Stimulated activated CD8-positive, alpha-beta memory T cell treated with anti-CD3 and anti-CD28 coated beads, Interleukin-4, amount 100 ng/mL, for 4 hours (primary cell): ENCODE measurements at places on chromosomes 6 and 20.

GRCh38 chr6:36377594-36377993, 9.9 kb downstream of the ETV7 start:
- DNase-seq = no peak

- DNase-seq = no peak
Measured at GRCh38 chr20:64246616-64247306, 8.8 kb upstream of the PCMTD2 start.

DNA sequence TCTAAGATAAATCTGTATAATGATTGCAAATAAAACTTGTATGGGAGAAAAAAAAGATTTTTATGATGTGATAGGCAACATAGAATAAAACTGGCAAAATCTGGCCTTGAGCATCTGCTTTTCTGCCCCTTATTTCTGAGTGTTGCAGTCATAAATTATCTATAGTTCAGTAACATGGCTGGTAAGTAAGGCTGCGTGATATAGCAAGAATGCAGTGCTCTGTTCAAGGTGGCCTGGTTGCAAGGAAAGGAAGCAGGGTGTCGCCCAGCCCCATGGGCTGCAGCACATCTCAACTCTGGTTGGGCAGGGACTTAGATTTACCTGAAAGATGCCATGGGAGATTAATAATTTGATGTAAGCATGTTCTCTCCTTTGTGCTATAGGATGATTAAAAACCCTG, 579.5 kb downstream of the LMBRD1 start:
- no peak for DNase-seq

DNA sequence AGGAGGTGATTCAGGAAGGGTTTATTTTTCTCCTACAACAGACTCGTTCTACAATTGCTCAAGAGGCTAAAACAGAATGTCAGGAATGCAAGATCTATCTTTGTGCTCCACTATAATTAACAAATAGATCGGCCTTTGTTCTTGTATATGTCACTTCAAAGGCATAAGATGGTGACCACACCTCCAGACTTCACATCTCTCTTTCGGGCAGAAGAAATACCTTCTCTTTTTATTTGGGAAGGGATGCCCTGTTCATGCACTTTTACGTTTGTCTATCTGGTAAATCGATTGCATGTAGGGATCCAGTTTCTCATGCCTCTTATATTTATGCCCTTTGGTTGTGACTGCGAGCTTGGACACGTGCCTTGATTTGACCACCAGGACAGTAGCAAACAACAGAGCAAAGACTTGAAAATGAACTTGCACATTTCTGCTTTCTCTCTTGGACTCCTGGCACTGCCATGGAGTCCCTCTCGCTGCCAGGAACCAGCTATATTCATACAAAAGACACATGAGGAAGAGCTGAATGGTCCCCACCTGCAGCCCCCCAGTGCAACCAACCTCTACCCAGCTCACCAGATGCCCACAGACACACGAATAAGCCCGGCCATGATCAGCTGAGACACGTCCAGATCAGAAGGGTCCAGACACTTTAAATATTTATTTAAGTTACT, 219.8 kb upstream of the STXBP5 start:
- DNase-seq = no peak

- no peak for DNase-seq
Measured at GRCh38 chr6:143802833-143803565, 40.1 kb upstream of the LTV1 start.

DNA sequence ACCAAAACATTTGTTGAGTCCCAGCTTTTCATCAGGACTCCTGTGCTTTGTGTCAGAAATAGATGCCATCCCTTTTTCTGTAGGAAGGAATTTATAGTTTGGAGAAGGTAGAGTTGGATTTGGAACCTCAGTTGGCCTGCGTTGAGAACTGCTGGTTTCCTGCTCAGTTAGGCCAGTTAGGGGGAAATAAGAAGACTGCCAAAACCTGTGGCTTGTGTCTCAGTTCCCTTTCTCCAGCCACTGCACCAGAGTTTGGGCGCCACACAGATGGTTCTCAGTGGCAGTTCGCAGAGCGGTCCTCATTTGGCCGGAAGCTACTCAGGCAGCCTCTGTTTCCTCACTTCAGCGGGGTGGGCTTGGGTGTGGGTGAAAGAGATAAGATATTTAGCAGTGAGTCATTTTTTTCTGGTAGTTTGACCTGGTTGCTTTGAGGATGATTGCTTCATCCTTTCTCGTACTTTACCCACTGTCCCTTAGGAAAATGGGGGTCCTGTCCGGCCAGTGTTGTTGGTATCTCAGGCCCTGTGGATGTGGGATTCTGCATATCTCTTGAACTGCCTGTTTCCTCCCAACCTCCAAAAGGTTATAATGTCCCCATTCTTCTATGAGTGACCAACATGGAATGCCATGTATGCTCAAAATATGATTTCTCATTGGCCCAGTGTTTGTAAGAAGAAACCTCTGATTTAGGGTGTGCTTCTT, 53.7 kb downstream of the JARID2 start:
- DNase-seq = peak; percentile 16

DNA sequence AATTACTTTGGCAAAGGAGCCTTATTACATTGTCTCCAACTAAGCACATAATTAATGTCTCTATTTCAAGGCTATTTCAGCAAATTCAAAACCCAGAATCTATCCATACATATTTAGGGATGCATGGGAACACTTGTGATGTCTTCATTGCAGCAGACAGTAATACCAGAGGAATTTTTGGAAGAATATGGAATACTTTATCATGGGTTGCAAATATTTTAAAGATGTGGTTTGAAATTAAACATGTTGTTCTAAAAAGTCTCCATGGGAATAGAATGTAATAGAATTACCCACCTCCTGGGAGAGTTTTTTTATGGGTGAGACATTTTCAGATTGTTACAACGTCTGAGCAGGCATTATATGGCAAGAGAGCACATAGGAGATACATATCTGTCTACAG, 170.8 kb downstream of the KCNQ5 start:
- no peak for DNase-seq

GRCh38 chr6:101445527-101445926, 52.0 kb downstream of the GRIK2 start:
- DNase-seq = no peak

DNA sequence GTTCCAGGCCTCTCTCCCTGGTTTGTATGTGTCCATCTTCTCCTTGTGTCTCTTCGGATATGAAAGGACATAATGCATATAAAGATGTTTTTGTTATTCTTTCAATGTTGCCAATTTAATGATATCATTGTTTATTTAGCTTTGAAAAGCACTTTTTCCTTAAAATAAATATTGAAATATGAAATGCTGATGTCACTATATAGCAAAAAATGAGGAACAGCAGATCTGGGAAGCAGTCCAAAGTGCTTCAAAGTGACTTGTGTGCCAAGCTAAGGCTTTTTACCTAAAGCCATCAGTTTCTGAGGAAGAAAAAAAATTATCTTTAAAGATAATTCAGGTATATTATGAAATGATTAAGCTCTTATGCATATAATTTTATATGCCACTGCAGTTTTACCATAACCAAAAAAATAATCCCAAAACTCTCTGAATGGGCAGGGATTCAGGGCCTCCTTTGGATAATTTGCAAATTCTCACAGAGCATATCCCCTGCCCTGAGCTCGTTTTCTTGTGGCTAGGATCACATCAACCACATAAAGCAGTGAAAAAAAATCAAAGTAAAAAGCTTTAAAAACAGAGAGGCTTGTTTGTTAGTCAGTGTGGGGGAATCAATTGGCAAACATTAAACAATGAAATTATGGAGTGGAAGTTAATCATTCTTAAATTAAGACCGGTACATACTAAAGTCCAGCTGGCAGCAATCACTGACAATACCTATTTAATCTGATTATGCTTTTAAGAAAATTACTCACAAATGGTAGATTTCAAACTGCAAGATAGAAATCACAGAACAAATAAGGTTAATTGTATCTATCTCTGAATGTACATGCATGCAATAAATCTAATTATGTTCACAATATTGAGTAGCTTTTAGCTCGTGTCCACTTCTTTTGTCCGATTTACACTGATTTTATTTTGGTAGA, 1027.9 kb upstream of the ADGRB3 start:
- DNase-seq = no peak

GRCh38 chr6:87714093-87714842, 12.2 kb upstream of the AKIRIN2 start:
- DNase-seq = no peak

GRCh38 chr6:125846292-125847024, 55.7 kb downstream of the NCOA7 start:
- no peak for DNase-seq

DNA sequence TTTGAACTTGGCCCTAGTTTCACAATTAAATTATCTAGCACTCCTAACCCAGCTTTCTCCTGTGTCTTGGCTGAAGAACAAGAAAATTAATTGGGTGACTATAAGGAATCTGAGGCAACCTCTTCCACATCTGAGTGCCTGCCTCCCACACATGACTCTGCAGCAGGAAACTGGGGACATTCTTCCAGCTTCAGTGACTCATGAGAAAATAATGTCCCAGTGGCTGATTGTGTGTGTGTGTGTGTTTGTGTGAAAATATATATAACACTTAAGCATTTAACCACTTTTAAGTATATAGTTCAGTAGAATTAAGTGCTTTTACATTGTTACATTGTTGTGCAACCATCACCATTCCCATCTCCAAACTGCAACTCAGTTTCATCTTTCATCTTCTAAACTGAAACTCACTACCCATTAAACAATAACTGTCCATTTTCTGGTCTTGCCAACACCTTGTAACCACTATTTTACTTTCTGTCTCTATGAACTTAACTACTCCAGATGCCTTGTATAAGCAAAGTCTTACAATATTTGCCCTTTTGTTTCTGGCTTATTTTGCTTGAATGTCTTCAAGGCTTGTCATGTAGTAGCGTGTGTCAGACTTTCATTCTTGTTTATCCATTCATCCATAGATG, 8.7 kb downstream of the TRIM38 start:
- DNase-seq = no peak

GRCh38 chr6:100809346-100809745, 71.8 kb downstream of the ASCC3 start:
- DNase-seq = no peak

DNA sequence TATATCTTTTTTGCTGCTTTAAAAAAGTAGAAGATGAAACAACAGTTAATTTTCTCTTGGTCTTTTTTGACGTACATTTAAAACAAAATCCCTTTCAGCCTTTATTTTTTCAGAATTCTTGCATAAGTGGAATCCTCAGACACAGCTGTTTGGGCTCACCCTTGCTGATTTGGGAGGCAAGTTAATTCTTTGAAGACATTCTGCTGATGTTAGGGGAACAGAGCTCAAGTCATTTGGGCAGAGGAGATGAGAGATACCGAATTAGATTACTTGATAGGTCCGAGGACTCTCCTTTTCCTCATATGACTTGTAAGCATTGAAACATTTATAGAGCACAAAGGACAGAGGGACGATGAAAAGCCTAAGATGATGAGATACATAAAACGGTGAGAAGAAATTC, 567.9 kb upstream of the CITED2 start:
- DNase-seq = no peak

DNA sequence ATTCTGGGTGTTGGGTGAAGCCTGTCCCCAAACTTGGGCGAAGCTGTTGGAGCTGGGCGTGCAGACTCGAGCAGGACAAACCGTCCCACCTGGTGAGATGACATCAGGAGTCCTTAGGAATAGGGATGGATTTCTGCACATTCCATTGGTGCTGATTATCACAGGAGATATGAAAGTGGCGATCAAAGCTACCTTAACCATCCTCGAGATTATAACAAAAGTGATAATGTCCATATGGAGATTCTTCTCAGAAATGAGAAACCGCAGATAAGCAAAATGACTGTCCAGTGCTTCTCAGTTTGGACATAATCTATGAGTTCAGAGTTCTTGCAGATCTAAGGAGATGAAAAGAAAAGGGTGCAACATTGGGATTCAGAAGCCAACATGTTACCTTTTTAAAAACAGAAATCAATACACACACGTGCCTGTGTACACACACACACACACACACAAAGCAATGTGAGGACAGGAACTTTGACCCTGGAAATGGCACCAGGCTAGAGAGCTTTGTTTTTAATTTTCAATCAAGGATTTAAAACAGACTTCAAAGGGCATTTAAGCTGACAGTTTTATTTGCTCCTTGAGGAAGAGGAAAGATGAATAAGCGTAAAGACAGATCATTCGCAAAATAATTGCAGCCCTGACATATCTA, 165.4 kb downstream of the CD83 start:
- DNase-seq = no peak

- no peak for DNase-seq
Measured at GRCh38 chr20:610130-611046, at the start of gene TCF15. TCF15 (minus strand) TSS chr20:610309; CDS start chr20:610237, 72 bp downstream.

- DNase-seq = no peak
Measured at GRCh38 chr6:130693944-130694343, 133.3 kb upstream of the SMLR1 start.
